ENCODE measurements at places on chromosomes 2 and 18.

DNA sequence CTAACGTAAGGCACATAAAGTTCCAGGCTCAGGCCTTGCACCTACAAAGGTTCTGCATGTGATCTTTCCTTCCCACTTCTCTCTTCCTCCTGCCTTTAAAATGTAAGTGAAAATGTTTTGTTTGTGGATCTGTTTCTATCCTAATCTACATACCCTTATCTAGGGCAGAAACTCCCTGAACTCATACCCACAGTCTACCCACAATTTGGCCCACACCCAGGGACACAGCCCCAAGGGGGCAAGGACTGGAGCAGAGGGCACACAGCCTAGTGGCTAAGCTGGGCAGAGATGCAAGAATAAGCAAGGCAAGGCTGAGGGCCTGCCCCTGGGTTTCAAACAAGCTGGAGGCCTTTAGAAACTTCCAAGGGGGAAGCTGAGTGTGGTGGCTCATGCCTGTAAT is 71.0 kb downstream of the HS1BP3 start:
- no peak for DNase-seq

- DNase-seq: no peak
These were observed 29.1 kb upstream of the ALK start for GRCh38 chr2:29950481-29950880.

DNA sequence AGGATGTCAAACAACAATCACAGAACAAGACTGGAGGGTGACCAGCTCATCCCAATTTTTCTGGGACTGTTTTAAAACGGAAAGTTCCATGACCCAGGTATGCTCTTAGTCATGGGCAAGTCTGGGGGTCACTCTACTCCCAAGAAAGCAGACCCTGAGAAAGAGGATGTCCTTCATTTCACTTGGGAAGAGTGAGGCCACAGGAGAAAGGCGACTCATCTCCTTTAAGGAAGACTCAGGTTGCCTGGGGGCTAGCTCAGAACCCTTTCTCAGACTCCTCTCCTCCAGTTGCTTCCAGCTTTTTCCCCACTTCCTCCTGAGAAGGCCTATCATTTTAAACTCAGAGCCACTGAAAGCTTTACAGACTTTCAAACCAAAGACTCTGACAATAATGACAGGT is 9.3 kb downstream of the RNF152 start:
- DNase-seq: no peak

DNA sequence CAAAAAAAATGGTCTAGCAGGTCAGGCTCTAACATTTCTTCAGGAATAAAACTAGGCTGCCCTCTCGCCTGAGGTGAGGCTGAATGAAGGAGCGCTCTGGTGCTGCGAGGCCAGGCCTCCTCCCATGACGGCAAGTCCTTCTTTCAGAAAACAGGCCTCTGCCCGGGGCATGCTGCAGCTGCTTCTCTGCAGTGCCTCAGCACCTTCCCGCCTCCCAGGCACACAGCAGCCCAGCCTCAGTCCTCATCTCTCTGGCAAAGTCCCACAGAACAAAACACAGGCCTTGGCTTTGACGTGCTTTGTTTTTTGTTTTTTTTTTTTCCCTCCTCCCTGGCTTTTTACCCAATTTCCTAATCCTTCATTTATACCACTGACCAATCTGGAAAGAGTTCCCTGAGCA is 74.8 kb downstream of the BCL11A start:
- no peak for DNase-seq

DNA sequence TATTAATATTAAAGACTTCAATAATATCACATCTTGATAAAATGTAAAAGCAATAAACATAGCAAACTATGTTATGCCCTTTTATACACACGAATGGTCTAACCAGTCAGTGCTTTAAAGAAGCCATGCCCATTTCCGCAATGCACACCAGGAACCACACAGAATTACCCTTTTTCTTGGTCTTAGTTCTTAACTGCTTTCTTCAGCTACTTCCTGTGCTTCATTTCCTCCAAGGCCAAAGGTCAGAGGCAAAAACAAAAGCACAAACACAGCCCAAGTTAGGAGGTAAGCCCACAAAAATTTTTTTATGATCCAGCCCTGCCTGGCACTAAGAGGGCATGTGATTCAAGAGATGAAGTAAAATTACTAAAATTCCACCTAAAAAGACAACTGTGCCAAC is 267.2 kb downstream of the FBXO15 start:
- DNase-seq: no peak

DNA sequence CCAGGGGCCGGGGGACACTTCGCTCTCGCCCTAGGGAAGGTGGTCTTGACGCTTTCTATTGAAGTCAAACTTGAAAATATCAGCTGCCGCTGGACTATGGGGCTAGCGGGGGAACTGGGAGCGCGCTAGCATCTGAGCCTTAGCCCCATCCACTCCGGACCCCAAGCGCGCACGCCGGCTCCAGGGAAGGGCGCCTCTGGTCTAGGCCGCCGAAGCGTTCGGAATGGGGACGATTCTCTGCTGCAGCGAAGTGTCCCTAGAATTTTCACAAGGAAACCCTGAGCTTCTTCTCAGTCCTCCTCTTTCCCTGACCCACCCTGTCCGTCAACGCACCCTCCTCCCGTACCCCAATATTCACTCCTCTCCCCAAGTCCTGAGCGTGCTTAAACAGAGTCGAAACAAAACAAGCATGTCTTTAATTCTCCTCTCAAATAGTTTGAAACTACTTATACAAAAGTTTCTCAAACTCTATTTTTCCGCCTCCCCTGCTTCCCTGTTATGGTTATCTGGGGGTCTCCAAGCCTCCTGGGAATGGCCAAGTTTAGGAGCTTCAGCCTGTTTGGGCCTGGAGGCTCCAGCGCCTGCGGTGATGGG is 5.0 kb downstream of the RAX start:
- DNase-seq: no peak

DNA sequence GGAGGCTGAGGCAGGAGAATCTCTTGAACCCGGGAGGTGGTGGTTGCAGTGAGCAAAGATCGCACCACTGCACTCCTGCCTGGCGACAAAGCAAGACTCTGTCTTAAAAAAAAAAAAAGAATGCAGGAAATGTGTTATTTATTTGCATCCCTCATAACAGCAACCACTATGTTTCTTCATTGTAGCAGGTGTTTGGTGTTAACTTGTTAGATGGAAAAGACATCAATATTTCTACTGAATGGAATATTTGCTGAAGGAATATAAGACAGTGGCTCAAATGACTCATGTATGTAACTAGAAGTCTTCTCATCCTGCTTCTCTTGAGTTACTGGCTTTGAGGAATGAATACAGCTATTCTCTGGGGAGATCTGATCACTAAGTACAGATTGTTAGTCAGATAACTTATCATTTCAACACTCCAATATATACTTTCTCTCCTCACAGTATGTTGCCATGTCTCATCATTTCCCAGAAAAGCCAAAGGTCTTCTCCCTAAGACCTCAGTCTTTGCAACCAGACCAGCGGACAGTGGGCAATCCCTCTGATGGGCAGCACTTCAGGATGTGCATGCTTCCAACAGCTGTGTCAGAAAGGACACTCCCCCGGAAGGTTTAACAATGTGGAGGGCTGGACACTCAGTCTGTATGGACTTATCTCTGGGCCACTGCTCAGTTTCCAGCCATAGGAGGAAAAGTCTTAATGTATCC is 104.4 kb upstream of the STK17B start:
- DNase-seq: peak; percentile 94

- no peak for DNase-seq
These were observed at the start of gene DYSF for GRCh38 chr2:71453404-71454220. DYSF (plus strand) TSS chr2:71453561.

DNA sequence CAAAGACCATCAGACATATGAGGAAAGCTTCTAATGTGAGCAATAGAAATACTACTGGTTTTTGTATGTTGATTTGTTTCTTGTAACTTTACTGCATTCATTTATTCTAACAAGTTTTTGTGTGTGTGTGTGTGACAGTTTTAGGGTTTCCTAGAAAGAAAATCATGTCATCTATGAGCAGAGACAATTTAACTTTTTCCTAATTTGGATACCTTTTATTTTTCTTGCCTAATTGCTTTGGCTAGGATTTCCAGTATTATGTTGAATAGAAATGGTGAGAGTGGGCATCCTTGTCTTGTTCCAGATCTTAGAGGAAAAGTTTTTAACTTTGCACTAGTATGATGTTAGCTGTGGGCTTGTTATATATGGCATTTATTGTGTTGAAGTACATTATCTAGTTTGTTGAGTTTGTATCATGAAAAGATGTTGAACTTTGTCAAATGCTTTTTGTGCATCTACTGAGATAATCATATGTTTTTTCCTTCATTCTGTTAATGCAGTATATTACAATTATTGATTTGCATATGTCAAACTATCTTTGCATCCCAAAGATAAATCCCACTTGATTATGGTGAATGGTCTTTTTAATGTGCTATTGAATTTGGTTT is 117.3 kb upstream of the CDC42EP3 start:
- DNase-seq: no peak

DNA sequence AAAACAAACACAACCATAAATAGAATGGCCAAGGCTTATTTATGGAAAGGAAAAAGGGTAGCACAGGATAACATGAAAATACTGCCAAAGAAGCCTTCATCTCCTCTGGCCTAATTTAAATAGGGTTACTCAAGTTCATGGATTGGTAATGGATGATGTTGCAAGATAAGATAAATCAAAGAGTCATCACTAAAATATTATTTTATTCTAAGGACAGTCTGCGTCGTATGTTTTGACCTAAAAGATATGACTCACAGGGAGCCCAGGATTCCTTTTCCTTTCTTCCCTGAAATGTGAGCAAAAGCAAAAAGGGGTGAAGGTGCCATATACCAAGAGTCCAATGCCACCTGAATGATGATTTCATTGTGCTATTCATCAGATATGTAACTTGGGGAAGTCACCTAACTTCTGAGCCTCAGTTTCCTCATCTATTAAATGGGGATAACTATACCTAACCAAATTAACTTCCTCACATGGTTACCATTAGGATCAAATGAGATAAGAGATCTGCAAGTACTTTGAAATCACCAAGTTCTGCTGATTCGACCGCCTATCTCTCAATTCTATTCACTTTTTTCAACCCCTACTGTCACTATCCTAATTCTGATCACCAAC is 137.7 kb downstream of the THADA start:
- peak; percentile 86 for DNase-seq

DNA sequence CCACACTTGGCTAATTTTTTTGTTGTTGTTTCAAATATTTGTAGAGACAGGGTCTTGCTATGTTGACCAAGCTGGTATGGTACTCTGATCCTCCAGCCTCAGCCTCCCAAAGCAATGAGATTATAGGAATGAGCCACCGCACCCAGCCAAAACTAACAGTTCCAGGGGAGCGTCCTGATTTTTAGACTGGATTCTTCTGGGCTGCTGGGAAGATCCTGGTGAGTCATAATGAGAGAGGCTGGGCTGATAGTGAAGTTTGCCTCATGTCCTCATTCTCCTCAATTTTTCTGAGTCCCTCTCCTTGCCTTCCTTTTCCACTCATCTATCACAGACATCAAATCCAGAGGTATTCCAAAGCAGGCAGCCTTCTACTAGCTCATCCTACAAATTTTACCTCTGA is 81.3 kb downstream of the VSNL1 start:
- no peak for DNase-seq

- DNase-seq: no peak
These were observed 30.7 kb upstream of the ERCC3 start for GRCh38 chr2:127324635-127325034.

DNA sequence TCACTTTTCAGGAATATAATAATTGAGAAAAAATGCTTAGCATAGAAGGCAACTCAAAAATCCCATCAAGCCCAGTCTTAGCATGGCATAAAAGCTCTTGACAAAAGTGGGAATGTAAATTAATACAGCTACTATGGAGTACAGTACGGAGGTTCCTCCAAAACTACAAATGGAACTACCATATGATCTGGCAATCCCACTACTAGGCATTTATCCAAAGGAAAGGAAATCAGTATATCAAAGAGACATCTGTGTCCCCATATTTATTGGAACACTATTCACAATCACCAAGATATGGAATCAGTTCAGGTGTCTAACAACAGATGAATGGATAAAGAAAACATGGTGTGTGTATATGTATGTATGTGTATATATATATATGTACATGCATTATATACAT is 28.8 kb downstream of the ITGAV start:
- DNase-seq: no peak

DNA sequence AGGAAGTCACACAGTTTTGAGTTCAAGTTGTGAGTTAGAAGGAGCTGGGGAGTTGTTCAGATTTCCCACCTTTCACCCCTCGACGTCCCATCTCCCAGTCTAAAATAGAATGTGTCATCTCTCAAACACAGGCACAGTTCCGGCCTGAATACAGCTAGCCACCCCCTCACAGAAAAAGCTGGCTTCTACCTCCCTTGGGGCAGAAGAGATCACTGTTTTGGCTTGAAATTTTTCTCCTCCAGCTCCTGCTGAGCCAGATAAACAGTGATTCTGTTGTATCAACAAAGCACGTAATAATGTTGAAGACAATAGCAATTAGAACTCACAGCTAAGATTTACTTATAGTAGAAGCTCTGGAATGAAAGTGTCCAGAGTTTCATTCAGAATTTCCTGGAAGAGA is 74.7 kb downstream of the KIAA2012 start:
- DNase-seq: no peak

DNA sequence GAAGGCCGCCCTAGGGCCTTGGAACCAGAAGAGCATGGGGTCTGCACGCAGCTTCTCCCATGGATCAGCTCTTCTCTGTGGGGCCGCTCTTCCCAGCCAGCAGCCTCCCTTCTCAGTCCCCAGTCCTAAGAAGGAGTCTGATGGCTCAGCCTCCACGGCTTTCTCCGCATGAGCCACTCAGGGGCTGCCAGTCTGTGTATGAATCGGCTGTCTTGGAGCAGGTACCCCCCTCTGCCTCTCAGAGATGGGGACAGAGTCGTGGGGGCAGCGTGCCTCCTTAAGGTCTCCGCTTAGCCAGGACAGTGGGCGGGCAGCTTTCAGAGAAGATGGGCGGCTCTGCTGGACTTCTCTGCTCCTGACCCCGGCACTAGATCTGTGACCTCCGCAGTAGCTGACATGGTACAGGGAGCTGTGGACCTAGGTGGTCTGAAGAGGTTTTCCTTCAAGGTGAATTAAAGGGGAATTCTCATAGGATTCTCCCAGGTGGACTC is 21.6 kb downstream of the INPP5D start:
- DNase-seq: no peak

- DNase-seq: no peak
These were observed 561.9 kb downstream of the ARHGAP15 start for GRCh38 chr2:143691121-143691520.

DNA sequence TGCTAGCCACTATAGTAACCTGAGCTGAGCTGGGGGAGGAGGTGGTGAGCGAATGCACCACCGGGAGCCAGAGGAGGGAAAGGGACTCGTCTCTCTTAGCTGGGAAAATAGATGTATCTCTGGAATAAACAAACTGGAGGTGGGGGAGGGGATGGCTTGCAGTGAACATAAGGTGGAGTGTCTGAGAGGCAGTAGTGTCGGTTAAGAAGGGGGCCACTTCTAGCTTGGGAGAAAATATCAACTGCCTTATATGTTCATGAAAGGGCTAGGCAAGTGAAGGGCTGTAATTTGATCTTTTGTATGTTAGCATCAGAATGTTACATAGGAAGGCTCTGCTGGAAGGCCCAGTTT is 2.2 kb downstream of the SETBP1 start:
- no peak for DNase-seq

GRCh38 chr2:231655488-231655887 is 52.8 kb upstream of the PTMA start:
- no peak for DNase-seq
